ENCODE measurements at places on chromosomes 1 and 21.
A peak's percentile ranks its signal among the peaks of the same experiment; 100 is the strongest.

DNA sequence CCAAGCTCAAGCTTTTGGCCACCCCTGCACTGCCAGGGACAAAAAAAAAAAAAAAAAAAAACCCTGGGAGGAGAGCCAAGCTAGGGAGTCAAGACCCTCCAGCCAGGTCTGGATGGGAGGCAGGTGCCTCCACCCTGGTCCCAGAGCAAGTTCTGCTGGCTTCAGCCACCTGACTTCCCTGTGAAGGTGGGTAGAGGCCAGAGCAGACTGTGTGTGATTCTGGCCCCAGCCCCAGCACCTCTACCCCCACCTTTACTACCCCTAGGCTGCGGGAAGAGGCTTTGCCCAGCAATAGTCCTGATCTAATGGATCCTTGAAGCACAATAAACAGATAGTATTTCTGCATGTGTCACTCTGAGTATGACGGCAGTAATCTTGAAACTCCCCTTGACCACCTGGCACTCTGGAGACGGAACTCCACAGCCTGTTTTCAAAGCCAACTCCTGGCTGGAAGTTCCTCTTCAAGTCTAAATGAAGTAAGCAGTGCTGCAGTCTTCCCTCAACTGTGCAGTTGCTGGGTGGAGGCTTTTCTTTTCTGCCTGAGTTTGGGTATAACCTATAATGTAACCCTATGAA lies 9.8 kb downstream of the PDZK1IP1 start:
- no peak for DNase-seq

DNA sequence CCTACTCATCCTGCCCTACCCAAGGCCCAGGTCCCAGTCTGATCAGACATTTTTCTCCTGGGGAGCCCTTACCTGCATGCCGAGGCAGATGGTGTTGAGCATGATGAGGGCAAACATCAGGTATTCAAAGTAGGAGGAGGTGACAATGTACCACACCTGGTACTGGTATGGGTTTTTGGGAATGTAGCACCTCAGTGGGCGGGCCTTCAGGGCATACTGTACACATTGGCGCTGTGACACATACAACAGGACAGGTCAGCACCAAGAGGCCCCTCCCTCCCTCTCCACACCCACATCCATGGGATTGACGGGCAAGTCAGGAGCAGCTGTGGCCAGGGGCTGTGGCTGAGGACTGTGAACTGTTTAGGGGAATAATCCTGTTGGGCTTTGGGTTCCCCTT lies 37.1 kb upstream of the KIF21B start:
- no peak for DNase-seq

DNA sequence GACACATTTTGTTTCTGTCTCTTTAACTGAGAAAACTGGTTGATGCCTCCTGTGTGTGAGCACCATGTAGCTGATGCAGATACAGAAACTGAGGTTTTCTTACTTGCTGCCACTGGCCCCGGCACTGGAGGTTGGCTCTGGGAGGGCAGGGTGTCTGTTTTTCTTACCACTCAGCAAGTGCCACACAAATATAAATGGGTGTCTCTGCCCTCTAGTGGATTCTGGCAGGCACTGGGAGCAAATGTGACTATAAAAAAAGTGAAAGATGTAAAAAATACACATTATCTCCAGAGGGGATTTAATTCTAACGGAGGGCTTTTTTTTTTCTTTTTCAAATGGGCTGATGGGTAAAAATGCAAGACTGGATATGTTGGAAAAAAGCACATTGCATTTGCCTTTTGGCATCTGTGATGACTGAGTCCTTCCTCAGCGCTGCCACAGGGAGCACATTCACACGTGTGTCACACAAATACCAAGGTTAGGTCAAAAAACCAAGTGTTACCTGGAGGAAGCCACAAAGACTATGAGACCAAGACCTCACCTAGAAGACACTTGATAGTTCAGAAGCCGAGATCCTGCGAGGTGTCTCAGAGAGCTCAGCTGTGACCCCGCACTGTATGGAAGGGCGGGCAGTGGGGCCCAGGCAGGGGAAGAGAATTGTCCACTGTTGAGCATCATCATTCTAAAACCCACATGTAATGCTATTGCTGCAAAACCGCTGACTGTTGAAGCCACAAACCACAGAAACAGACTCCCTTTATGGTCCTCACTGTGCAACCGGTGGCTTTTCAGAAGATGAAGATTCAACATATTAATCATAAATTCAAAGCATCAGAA lies 18.9 kb downstream of the PGBD2 start:
- DNase-seq, result peak; percentile 72

DNA sequence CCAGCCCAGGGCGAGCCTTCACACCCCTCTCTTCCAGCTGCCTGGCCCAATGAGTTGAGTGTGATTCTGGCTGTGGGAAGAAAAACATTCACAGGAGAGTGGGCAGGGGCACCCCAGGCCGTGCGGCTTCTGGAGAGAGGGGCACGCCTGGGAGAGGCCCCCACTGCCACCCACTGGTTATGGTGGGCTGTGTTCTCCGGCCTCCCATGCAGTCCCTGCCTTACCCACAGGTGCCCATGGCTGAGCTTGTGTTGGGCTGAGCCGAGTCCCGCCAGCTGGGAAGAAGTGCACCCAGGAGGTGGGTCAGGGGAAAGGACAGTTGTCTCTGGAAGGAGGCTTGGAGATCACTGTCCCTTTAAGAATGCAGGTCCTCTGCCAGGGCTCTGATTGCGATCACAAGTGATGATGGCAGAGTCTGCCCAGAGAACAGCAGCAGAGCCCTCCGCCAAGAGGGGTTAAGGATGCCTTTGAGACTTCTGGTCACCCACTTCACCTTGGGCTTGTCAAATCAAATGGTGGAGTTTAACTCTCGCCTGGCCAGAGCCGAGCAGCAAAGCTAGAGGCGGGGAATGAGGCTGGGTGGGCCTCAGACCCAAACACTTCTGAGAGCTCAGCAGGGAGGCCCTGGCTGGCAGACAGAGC lies 124.7 kb upstream of the ARHGEF16 start:
- no peak for DNase-seq

- DNase-seq, result no peak
Measured at GRCh38 chr1:222117809-222118208, 375.9 kb upstream of the DUSP10 start.

DNA sequence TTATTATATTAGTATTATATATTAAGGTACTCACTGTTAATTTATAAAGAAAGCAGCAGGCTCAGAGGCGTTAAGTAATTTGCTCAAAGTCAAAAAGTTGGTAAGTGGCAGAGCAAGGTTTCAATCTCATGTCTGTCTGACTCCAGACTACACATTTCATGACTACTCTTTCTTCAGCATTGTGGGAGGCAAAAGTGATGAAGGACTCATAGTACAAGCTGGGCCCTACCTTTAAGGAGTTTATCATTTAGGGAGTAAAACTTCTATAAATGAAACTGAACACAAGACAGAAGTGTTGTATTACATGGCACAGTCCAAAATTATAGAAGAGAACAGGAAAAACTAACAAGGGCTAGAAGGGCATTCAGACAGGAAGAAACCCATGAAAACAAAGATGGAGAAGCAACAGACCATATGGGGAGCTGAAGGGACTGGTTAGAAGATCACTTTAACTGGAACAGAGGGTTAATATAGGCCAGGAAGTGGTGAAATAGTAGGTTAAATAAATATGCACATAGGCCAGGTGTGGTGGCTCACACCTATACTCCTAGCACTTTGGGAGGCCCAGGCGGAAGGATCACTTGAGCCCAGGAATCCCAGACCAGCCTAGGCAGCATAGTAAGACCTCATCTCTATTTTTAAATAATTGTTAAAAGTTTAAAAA lies 11.5 kb downstream of the SORT1 start:
- DNase-seq, result no peak

DNA sequence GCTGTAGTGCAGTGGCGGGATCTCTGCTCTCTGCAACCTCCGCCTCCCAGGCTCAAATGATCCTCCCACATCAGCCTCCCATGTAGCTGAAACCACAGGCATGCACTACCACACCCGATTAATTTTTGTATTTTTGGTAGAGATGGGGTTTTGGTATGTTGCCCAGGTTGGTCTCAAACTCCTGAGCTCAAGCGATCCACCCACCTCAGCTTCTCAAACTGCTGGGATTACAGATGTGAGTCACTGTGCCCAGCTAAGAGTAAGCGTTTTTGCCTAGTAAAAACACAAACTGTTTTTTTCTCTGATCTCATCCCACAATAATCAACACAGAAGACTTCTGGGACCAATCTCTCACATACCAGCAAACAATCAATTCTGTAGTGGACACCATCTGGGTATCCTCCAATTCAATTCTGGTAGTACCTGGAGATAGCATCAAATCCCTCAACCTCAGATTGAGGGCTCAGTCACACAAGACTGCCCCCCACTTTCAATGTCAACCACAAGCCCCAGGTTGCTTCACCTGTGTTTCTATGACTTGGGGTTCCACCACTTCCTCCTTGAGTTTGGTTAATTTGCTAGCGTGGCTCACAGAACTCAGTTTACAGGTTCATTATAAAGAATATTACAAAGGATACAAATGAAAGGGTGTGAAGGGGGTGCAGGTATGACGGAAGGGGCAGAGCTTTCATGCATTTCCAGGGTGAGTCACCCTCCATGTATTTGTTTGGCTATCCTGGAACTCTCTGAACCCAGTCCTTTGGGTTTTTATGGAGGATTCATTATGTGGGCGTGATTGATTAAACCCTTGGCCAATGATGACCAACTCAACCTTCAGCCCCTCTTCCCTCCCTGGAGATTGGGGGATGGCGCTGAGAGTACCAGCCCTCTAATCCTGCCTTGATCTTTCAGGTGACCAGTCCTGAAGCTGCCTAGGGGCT lies 40.0 kb upstream of the RHOU start:
- no peak for DNase-seq

DNA sequence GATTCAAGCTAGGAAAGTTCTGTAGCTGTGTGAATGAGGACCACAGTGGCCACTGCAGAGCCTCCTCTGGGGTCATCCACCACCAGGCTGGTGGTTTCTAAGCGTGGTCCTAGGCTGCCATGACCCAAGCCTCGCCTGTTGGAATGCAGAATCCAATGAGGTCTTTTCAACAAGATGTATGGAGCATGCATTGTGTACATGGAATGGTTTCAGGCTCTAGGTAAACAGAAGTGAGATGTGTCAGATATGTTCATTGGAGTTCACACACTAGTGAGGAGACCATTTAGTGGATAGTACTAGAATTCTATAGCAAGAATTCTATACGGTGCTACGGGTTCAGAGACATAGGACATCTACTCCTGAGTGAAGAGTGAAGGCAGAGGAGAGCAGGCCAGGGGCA lies 10.7 kb downstream of the RNU5D-1 start:
- DNase-seq, result no peak

DNA sequence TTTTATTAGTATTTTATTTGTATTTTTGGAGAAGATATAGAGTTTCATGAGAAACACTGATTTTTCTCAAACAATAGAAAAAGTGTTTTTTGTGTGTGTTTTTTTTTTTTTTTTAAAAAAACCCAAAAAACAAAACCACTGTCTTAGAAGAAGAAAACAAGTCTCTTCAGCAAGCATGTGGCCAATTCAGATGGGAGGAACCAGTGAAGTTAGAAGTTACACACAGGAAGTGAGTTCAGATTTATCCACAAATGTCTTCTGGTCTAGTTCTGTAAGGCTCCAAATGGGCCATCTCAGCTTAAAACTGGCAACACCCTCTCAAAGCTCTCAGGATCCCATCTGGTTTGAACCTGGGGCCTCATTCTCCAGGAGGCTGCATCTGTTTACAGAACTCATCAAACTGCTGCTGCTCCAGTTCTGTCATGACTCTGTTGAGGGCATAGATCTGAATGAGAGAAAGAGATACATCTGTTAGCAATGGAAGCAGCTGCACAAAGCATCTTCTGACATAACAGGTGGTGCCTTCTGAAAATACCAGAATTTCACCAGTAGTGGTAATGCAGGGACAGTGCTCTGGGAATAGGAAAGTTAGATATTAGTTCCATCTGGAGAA lies 9.8 kb upstream of the ERMAP start:
- DNase-seq, result peak; percentile 28

GRCh38 chr1:85274969-85275453 lies 1.4 kb downstream of the BCL10 start:
- no peak for DNase-seq

DNA sequence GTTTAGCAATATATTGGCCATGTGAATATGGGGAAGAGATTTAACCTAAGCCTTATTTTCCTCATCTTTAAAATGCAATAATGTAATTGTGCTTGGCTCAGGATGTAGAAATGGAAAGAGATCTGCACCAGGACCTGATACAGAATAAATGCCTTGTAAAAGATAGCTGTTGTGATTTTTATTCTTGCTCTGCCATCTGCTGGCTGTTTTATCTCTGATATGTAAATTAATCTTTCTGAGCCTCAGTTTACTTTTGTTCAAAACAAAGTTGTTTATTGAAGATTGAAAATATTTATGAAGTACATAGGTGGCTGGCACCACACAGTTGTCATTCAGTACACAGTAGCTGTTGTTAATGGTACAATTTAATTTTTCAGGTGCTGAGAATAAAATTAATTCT lies 21.9 kb downstream of the ZYG11B start:
- no peak for DNase-seq

GRCh38 chr1:206455289-206455665 lies 15.0 kb upstream of the IKBKE start:
- no peak for DNase-seq

DNA sequence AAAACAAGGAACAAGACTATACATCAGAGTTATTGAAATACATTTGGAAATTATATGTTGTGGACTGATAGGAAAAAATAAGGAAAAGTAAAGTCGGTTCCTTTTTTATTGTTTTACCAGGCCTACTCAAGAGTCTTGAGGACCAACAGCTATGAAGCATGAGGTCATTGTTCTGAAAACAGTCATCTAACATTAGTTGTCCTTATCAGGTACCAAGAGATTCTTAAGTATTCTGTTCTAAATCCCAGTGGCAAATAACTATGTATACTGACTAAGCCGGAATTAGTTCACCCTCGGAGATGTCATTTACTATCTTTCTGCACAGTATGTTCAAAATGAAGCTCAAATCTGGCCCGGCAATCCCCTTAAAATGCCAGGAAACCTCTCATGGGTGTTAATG lies 585 bp downstream of the ADGRL4 start:
- no peak for DNase-seq

- DNase-seq, result no peak
Measured at GRCh38 chr1:64451440-64451839, 18.5 kb upstream of the CACHD1 start.

GRCh38 chr1:205355075-205355453 lies 1.7 kb downstream of the KLHDC8A start:
- DNase-seq, result no peak

- DNase-seq, result no peak
Measured at GRCh38 chr21:23130308-23130707, 2132.1 kb downstream of the NCAM2 start.

GRCh38 chr1:40755067-40755466 lies 28.5 kb upstream of the KCNQ4 start:
- DNase-seq, result no peak

- DNase-seq, result no peak
Measured at GRCh38 chr1:49527606-49528305, 496.0 kb downstream of the AGBL4 start.

DNA sequence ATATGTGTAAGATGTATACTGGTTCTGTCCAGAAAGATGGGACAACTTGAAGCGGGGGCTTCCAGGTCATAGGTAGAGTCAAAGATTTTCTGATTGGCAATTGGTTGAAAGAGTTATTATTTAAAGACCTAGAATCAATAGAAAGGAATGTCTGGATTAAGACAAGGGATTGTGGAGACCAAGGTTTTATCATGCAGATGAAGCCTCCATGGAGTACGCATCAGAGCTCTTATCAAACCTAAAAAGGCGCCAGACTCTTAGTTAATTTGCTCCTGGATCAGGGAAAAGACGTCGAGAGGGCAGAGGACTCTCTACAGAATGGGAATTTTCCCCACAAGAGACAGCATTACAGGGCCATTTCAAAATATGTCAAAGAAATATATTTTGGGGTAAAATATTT lies 23.7 kb upstream of the ETV3 start:
- DNase-seq, result no peak

GRCh38 chr1:2833454-2834145 lies 32.1 kb upstream of the TTC34 start:
- no peak for DNase-seq

GRCh38 chr1:94727846-94728715 lies 92.1 kb upstream of the SLC44A3 start:
- DNase-seq, result no peak

All from WERI-Rb-1 (cell line).